Germinal center (tissue), 1 donor: ENCODE measurements at places on chromosomes 11 and 22.

DNA sequence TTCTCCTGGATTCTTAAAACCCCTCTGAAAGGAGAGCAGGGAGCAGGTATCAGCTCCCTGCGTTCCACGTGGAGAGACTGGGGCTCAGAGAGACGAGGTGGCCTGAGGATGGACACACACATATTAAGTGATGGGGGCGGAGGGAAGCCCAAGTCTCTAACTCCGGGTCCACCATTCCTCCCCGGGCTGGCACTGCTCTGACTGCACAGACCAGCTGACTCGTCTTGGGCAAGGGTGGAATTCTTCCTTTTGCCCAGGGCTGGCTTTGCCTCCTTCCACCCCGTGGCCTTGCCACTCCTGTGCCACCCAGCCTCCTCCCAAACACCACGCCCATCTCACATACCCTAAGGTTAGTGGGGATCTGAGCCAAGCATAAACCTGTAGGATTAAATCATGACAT lies 65.0 kb downstream of the BUD13 start:
- DNase-seq: no peak

DNA sequence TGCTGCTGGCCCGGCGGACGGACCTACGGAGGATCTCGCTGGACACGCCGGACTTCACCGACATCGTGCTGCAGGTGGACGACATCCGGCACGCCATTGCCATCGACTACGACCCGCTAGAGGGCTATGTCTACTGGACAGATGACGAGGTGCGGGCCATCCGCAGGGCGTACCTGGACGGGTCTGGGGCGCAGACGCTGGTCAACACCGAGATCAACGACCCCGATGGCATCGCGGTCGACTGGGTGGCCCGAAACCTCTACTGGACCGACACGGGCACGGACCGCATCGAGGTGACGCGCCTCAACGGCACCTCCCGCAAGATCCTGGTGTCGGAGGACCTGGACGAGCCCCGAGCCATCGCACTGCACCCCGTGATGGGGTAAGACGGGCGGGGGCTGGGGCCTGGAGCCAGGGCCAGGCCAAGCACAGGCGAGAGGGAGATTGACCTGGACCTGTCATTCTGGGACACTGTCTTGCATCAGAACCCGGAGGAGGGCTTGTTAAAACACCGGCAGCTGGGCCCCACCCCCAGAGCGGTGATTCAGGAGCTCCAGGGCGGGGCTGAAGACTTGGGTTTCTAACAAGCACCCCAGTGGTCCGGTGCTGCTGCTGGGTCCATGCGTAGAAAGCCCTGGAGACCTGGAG lies 74.1 kb downstream of the LRP5 start:
- DNase-seq: no peak

DNA sequence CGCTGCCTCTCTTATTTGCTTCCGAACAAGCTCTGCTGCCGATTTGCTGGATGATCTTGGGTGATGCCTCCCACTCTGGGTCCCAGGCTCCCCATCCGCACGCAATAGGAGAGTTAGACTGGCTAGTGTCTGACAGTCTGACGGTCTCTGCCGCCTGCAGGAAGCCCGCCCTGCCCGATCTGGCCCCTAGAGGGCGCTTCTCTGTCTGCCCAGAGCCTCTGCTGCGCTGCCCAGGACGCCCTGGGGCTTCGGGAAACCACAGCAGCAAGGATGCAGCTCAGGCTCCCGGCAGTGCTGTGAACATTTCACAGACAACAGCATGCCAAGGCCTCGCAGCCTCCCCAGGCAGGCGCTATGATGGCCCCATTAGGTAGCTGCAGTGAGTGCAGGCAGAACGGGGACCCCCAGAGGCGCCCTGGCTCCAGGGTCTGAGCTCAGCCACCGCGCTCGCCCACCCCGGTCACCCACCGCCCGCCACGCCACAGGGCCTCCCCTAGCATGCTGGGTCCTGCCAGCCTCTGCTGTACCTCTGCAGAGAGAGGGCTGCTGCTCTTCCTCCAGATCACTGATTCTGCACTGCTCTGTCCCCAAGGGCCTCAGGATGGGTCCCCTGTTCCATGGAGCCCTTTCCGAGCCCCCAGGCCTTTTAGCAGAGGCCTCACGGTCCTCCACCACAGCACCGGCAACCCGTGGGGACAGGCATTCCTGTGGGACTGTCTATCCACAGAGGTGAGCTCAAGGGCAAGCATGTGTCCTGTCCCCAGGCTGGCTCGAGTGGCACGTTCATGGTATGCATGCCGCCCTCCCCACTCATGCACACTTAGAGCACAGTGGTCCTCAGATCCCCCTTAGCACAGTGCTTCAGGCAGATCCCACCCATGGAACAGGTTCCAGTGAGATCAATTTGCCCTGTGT lies 4.3 kb upstream of the BAIAP2L2 start:
- DNase-seq: peak; percentile 86

DNA sequence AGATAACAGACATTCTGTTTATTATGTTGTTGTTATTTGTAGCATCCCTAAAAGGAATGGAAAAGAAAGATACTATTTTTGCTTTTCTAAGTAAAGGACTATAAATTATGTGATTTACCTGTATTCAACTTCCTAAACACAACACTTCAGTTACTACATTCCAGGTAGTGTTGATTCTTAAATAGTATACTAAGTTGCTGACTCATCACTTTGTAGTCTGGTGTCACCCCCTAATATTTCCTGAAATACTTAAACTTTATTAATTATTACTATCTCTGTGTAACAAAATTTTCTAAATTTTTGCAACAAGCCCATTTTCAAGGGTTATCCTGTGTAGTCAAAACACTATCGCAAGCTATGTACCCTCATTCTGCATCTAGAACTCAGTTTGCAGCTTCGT lies 7.0 kb downstream of the SYTL2 start:
- DNase-seq: no peak
